ENCODE measurements at places on chromosomes 3 and 15. TPM values are rescaled to one million over a fixed set of nuclear protein-coding genes. Genes with fewer than 3 reads are reported as not detected.

The GOLGA6L4 gene
- total RNA-seq = 0.15 TPM

The MRPS22 gene
- total RNA-seq = 50.3 TPM

The TMEM212 gene
- total RNA-seq = not detected

The ZPLD1 gene
- not detected for total RNA-seq

The CLDN16 gene
- not detected for total RNA-seq

- peak; percentile 83 for DNase-seq
Measured at GRCh38 chr15:90550919-90551318, 21.2 kb downstream of the CRTC3 start.

DNA sequence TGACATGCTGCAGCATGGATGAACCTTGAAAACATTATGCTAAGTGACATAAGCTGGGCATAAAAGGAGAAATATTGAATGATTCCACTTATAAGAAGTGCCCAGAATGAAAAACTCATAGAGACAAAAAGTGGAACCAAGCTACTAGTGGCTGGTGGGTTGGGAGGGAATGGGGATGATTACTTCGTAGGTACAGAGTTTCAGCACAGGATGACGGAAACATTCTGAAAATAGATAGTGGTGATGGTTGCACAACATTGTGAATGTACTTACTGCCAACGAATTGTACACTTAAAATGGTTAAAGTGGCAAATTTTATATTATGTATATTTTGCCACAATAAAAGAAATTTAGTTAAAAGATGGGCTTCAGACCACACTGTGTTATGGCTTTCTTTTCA lies 93.6 kb downstream of the RPLP1 start:
- no peak for DNase-seq

GRCh38 chr3:171840811-171841619 lies 2.1 kb upstream of the TMEM212 start:
- no peak for DNase-seq

DNA sequence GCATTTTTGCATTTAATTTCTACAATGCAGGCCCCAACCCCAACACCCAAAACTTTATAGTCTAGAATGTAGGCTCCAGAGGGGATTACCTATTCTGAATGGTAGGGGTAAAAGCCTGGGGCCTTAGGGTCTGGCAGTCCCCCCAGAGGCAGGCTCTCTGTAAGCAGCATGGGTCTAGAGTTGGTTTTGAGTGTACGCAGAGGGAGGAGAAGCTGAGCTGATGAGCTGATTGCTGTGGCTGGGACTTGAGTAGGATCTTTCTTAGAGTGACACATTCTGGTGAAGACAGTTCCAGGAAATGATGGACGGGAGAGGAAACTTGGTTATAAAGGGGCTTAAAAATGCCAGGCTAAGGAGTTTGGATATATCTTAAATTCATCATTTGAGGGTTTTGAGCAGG lies 2.1 kb downstream of the LPP start:
- no peak for DNase-seq

DNA sequence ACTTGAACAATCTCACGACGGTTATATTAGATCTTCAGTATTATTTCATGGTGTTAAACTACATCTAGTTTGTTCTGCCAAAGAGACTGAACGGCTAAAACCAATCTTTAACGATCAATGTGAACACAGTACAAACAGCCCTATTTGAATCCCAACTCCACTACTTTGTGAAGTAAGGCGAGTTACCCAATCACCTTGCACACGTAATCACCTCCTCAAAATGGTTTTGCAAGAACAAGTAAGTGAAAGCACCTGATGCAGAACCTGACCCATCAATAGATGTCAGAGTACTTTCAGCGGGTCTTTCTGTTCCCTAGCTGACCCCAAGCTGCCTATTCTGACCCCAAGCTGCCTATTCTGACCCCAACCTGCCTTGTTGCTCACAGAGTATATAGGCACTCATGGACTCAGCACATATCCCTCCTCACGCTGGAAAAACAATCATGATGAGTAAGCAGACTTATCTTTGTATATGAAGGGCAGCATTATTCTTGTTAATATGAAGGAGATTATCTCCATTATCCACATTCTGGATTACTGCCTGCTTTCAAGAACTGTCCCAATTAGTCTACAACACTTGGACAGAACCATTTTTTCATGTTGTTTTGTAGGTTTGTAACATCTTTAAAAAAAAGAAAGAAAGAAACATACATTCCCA lies 3.7 kb downstream of the KPNA1 start:
- no peak for DNase-seq

- no peak for DNase-seq
Measured at GRCh38 chr15:72820278-72820677, 36.7 kb upstream of the ADPGK start.

GRCh38 chr15:77019521-77020331 lies 24.8 kb downstream of the PSTPIP1 start:
- DNase-seq = peak; percentile 82

DNA sequence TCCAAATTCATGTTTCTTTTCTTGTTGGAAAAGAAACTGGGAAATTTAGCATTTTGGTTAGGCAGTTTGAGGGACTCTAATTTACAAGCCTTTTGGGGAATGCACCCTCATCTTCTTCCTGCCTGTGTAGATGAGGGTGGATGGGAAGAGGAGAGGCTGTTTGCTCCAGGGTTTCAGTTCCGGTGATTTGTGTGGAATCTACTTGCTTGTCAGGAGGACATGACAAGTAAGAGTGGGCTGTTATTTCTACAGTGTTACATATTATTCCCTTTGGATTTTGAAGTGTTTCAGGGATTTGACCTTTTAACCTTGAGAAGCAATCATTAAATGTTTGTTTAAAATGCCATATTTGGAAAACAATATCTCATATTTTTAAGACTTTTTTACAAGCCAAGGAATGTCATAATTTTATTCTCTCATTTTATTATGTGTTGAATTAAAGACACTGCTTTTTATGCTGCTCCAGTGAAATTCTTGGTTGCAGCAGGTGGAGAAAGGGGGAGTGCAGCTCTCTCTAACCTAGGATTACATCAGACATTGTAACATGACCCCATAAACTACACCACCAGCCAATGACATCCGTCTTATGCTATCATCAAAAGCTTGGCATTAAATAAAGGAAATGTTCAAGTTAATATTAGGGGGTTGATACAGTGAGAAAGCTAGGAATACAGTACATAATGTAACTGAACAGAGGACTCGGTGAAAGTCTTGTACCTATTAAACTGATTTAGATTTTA lies 30.2 kb downstream of the PLAAT1 start:
- no peak for DNase-seq

GRCh38 chr3:31065765-31066164 lies 171.3 kb upstream of the GADL1 start:
- no peak for DNase-seq

GRCh38 chr3:33911525-33912322 lies 113.3 kb downstream of the PDCD6IP start:
- DNase-seq = no peak

DNA sequence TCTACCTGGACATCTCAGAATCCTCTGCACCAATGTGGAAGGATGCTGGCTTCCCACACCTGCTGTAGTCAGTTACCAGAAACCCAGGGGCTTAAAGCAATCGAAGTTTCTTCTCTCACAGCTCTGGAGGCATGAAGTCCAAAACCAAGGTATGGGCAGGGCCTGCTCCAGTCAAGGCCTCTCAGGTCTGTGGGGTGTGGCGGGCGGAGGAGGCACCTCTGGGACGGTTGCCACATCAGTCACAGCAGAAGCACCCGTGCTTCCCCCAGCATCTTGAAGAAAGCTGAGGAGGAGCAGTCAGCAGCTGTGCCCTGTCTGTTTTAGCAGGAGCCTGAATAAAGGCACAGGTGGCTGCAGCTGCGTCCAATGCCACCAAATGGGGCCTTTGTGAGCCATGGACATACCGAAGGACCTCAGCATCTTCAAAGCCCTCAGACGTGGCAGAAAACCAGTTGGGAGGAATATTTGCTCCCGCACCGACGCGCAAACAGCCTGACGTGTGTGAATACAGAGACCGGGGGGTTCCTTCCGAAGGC lies 68.9 kb downstream of the TFRC start:
- no peak for DNase-seq

All from Karpas-422 (cell line).